ENCODE measurements at places on chromosomes 6 and 20.

- DNase-seq = no peak
Observed at GRCh38 chr6:106079961-106080762, 6.0 kb upstream of the PRDM1 start.

DNA sequence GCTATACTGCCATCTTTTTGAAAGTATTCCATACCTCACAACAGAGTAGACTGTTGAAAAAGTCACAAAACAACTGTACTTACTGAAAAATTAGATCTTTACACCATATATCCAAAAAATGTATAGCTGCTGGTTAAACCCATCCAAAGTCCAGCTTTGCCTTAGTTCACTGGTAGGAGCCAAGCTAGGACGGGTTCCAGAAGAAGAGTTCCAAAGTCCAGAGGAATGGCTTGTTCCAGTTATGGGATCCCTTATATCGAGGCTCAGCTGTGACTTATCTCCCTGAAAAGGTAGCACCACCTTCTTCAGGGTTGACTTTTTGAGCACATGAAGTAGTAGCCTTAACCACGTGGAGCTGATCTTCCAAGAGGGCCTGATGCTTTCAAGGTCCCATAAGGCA lies 236.3 kb upstream of the FLRT3 start:
- no peak for DNase-seq

- no peak for DNase-seq
Observed at GRCh38 chr6:143724876-143725275, 47.1 kb downstream of the PHACTR2 start.

DNA sequence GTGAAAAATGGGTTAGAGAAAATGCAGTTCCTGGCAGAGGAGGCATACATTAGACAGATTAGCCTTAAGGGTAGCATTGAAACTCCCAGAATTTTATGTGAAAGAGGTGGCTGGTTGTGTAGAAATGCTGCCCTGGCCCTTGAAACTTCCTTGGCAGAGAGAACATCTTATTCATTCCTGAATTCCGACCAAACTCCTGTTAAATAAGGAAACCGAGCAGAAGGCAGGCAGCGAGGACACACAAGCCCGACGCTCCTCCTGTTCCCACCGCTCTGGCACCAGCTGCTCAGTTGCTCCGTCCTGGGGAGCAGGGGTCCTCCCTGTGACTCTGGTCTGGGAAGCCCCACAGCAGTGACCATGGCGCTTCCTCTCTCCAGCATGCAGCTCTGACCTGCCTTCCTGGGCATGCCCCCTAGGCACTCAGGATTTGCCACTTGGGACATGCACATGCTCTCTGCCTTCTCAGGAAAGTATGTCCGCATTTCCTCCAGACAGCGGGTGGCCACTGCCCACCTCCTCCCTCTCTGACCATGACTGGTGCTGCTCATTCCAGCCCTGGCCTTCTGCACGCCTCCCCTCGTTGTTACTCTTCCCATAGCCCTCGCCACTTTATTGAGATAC lies 35.2 kb upstream of the CLDN20 start:
- DNase-seq = no peak

DNA sequence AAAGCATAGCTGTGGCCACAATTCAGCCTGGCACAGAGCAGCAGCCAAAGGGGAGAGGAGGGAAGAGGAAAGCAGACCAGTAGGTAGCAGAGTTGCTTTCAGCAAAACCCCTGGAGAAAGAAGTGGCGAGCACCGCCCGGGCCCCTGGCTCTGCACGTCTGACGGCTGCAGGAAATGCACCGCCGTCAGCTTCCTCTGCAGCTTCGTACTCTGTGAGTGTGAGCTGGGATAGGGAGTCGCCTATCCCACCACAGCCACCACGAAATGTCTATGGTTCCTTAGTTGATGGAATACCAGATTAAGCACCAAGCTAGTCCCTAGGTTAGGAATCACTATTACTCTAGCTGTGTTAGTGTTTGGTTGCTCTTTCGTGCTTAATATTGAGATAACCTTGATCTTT lies 79.9 kb upstream of the NAA20 start:
- DNase-seq = no peak

GRCh38 chr6:121971931-121972335 lies 427.5 kb upstream of the HSF2 start:
- DNase-seq = no peak
